ENCODE measurements at places on chromosomes 1 and 21.
A peak's percentile ranks its signal among the peaks of the same experiment; 100 is the strongest.

- no peak for DNase-seq
These were observed 14.2 kb upstream of the SLC44A3 start for GRCh38 chr1:94805912-94806311.

- DNase-seq, result no peak
These were observed 215.3 kb downstream of the SDCCAG8 start for GRCh38 chr1:243471026-243471685.

GRCh38 chr1:93704052-93704451, 22.4 kb upstream of the BCAR3 start:
- DNase-seq, result no peak

- DNase-seq, result no peak
These were observed 2.6 kb upstream of the TNNI1 start for GRCh38 chr1:201424146-201424545.

DNA sequence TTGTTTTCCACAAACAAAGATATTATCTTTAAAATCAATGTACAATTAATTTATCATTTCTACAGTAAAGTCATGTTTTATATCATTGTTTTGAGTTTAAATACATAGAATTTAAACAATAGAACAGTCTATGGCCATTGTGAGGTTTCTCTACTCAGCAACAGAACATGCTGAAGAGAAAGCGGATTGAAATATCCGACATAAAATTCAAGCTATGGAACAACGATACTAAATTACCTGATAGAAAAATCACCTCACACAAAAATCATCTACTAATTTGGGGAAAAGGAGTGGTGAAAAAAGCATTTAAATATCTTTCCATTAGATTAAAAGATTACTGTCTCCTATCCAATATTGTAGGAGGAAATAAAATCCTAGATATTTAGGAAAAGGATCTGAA, 12.6 kb downstream of the CDKN2C start:
- DNase-seq, result no peak

DNA sequence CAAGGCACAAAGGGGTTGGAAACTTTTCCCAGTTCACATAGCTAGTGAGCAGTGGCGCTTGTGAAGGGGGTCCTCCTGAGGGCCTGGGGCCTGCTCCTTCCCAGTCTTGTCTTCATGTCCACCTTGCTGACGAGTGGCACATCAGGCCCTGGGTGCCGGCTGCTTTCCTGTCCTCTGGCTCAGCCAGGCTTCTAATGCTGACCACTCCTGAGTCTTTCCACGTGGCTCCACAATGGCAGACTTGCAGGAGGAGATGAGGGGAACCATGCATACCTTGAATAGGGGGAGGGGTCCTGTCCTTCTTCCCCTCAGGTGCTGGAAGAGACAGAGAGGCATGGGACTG, 38.7 kb downstream of the MAPKAPK2 start:
- DNase-seq, result no peak

GRCh38 chr1:231781892-231782291, 155.3 kb downstream of the DISC1 start:
- DNase-seq, result no peak

DNA sequence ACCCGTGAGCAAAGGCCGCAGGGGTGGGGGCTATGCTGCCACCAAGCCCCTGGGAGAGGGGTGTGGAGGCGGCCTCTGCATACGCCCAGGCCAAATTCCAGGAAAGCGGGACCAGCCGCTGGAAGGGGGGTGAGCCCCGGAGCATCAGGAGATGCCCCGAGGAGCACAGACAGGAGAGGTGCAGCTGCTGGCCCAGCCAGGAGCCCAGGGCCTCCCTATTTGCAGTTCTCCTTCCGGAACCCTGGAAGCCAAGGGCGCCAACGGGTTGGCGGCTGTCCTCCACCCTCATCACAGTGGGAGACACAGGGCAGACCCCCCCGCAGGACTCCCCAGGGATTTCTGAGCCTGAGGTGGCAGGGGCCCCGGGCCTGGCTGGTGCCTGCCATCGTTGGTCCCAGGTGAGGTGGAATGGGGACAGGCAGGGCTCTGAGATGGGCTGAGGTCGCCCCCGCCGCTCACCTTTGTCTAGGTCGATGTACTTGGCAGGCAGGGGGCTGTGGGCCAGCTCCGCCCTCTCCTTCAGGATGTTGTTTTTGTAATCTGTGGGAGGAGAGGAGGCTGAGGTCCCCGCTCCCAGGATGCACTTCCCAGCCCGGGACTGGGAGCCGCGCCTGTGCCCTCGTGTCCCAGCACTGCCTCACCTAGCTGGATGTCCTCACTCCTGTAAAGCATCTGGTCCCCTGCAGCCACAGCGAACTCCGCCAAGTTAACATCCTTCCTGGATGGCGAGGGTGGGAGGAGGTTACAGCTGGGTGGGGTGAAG, 4.4 kb upstream of the DVL1 start:
- DNase-seq, result no peak

- DNase-seq, result no peak
These were observed 25.5 kb downstream of the CDC14A start for GRCh38 chr1:100377590-100378361.

DNA sequence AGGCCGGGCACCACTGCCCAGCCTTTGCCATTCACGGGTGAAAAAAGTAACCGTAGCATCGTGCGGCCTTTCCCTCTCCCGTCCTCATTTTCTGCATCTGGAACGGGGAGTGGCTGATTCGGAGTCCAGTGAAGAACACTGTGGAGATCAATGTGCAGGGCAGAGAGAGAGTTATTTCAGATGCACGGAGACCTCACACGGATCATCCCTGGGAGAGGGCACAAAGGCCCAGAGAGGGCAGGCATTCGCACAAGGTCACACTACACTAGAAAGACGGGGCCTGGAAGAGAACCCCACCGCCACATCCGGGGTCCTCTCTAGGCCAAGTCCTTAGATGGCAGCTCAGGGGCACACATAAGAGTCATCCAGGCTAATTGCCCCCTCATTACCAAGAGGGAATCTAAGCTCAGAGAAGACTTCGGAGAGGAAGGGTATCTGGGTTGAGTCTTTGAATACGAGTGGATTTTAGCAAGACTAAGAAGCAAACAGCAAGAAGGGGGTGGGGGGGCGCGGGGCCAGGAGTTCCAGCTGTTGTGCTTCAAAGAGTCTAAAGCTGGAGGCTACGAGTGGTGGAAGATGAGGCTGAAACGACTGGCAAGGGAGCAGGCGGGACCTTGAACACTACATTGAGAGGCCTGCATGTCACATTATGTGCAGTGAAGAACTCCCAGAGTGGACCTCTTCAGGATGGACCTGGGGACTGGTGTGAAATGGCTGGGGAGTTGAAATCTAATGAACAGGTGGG, 857 bp downstream of the GPX7 start:
- DNase-seq, result no peak

GRCh38 chr1:28259934-28260802, 850 bp downstream of the SESN2 start:
- DNase-seq, result no peak

GRCh38 chr1:236107121-236107907, 35.0 kb upstream of the GPR137B start:
- DNase-seq, result no peak

GRCh38 chr1:35932158-35932636, 1.3 kb downstream of the AGO3 start:
- no peak for DNase-seq

DNA sequence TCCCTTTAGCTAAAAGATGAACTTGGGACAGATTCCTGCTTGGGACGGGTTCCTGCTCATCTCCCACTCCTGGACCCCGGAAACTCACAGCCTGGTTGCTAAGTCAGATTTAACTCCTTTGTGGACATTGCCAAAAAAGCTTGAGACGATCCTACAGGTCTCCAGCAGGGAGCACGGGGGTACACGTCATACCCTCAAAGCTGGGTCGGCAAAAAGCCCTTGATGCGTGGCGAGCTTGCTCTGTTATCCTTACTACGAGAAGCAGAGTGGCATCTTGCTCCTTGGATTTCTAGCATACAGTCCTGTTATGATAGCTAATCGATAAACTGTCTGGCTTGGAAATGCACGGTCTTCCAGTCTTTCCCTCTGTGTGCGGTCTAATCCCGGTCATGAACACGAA, 60.8 kb upstream of the KRTAP19-8 start:
- no peak for DNase-seq

- DNase-seq, result no peak
These were observed 99.0 kb downstream of the PLXNA2 start for GRCh38 chr1:208145167-208145566.

- no peak for DNase-seq
These were observed 211.7 kb upstream of the TMEM51 start for GRCh38 chr1:14941864-14942263.

- DNase-seq, result no peak
These were observed at the start of gene KCNK2 for GRCh38 chr1:215082532-215083382. KCNK2 (plus strand) TSS chr1:215082737; CDS start chr1:215083386, 649 bp downstream.

- no peak for DNase-seq
These were observed 43.4 kb downstream of the URB1 start for GRCh38 chr21:32349333-32349944.

DNA sequence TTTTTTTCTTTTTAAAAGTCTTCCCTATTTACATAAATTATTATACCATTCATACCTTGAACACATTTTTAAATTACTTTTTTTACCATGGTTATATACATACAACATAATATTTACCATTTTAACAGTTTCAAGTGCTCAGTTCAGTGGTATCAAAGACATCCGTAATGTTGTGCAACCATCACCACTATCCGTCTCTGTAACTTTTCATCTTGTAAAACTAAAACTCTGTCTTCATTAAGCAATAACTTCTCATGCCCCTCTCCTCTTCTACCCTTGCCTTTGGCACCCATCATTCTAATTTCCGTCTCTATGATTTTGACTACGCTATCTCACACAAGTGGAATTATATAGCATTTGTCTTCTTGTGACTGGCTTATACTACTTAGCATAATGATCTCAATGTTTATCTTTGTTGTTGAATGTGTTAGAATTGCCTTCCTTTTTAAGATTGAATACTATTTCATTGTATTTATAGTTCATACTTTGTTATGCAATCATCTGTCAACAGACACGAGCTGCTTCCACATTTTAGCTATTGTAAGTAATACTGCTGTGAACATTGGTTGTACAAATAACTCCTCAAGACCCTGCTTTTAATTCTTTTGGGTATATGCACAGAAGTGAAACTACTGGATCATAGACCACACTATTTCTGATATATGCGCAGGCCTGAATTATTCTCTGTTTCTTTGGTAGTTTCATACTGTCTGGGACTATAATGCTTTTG, 689.5 kb upstream of the NCAM2 start:
- DNase-seq, result no peak

- DNase-seq, result no peak
These were observed 17.0 kb downstream of the MARK1 start for GRCh38 chr1:220544901-220545303.

GRCh38 chr1:43716559-43717281, 9.4 kb downstream of the ST3GAL3 start:
- no peak for DNase-seq

- DNase-seq, result no peak
These were observed 10.4 kb downstream of the NUAK2 start for GRCh38 chr1:205310976-205311704.

DNA sequence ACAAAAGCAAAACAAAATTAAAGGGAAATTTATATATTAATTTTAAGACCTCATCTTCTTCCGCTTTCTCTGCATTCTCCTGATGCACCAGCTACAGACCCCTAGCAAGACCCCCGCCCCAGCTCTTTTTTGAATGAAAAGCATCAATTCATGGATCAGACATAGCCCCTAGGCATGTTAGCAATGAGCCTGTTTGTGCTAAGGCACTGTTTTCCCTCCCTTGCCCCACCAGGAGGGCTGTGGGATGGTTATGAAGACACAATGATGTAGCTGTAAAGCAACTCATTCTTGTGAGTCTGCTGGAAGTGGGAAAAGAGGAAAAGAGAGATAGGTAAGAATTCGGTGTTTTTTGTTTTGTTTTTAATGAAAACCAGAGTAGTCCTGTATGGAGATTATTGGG, 88.5 kb upstream of the ZBTB18 start:
- DNase-seq, result no peak

GRCh38 chr1:119011706-119012105, 23.6 kb upstream of the TBX15 start:
- DNase-seq, result no peak

DNA sequence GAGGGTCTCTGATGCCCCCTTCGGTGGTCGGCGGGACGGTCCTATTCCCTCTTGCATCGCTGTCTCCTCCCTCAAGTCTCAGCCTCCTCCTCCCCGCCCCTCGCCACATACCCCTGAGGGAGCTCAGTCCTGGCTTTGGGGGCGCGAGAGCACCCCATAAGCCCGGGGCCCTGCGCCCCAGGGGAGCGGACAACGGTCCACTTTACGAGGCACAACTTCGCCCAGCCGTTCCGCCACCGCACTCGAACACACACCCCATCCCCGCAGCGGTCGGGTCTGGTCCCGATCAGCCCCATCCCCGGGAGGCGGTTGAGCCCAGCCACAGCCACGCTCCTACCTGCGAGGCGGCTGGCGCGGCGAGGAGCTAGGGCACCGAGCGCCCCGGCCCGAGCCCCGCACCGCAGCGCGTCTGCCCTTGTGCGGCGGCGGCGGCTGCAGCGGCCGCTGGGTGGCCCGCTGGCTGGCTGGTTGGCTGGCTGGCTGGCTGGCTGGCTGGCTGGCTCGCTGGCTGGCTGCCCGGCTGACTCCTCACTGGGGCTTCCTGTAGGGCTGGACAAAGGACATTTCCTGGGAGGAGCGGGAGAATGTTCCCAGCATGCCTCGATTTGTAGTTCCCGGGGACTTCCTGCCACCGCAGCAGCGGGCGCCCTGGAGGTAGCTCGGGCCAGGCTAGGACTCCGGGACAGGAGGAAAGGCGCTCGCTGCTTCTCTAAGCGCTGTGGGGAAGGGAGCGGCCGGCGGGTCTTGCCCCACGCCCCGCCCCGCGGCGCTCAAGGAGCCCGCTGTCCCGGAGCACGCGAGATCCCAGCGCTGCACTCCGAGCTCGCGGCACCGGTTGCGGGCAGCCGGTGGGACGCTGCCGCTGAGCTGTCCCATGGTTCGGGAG, at the start of gene ZNF697:
Gene ZNF697 (minus strand): TSS at position 533 of the 886 bp plus-strand sequence. CDS start 22,166 bp downstream, outside the sequence.
- DNase-seq, result peak; percentile 69

GRCh38 chr1:158930504-158930903, 848 bp upstream of the PYHIN1 start:
- no peak for DNase-seq

DNA sequence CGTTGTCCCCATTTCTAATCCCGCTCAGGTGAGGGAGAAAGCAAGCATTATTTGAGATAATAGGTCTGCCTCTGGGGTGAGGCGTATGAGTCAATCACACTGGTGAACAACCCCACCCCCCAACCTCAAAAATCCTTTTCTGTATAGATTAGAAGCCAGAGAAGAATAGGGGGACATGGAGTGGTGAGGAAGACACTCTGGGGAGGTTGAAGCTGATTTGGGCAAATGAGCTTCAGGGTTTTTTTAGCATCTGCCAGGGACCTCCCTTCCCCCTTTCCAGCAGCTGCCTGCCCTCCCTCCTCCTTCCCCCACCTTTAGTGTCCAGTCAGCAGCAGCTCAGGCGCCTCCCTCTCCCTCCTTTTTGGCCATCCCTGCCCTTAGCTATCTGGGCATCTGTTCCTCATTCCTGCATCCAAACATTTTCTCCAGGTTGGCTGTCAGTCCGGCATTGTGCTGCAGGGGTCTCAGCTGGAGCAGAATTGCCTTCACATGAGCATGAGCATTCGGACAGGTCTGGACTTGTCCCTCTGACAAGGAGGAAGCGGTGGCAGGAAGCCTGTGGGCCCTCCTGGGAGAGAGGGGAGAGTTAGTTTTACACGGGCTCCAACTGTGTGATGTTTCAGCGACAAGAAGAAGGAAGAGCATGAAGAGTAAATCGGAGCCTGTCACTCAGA, 30.8 kb upstream of the PTGFRN start:
- peak; percentile 34 for DNase-seq

- DNase-seq, result no peak
These were observed 160.5 kb downstream of the PTBP2 start for GRCh38 chr1:96882096-96882495.

- DNase-seq, result no peak
These were observed 182.4 kb downstream of the MIS18A start for GRCh38 chr21:32096411-32096810.

Data from NCI-H1436 treated with DMSO at 0.1 percent for 48 hours (cell line).